Substantia nigra (tissue), 51 donors: ENCODE measurements at places on chromosomes 7 and 10.
A peak's percentile ranks its signal among the peaks of the same experiment; 100 is the strongest.

DNA sequence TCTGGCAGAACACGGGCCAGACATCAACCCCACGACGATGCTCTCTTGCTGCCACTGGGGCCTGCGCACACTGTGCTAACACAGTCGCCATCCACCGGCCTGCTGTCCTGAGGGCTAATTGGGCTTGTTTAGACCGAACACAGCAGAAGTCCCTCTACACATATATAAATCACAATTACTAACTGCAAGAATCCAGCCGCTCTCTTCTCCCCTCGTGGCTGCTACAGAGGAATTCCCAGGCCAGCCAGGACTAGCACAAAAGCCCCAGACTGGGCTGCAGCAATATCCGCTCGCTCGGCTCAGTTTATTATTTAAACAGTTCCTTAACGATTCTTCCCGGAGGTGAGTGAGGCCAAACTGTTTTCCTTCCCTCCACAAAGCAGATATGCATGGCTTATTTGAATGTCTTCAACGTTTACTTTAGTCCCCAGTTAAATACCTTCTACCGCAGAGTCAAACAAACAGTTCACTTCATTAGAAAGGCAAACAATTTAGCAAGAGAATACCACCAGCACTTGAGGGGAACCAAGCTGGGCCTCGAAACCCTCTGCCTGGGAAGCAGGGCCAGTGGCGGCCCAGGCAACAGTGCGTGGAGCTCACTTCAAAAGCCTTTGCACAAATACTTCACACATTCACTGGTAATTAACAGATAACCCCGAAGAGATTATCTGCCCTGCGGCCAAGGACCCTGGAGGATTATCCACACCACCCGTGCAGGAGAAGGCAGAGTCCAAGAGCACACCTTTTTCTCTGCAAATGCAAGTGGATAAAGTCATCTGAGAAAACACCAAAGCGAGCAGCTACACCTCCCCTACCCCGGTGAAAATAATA, 145.3 kb downstream of the GLI3 start:
- DNase-seq = no peak

- DNase-seq = no peak
These were observed 34.1 kb downstream of the ELFN1 start for GRCh38 chr7:1703871-1704810.

DNA sequence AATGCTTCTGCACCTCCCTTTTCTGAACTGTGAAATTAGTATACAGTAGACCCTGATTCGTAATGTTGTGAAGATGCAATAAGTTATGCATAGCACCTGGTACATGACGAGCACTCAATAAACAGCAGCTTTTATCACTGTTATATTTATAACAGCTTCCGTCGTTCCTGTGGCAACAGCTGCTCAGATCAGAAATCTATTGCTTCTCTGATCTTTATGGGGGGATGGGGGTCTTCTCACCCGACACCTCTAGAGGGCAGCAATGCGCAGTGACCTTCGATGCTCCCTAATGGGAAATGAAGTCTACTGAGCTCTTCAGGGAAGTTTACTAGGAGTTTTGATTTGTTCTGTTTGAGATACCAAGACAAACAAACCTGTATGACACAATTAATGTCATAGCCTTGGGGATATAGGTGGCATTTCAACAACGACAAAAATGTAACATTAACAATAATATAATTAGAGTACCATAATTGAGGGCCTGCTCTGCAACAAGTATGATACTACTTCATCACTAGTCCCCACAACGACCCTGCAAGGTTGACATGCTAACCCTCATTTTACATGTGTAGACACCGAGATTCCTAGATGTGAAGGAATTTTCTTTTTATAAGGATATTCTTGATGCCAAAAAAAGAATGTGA, 289.6 kb downstream of the SFMBT2 start:
- peak; percentile 14 for DNase-seq

- no peak for DNase-seq
These were observed 212.0 kb upstream of the IGFBP3 start for GRCh38 chr7:46133072-46133471.

- DNase-seq = no peak
These were observed 21.1 kb downstream of the KLLN start for GRCh38 chr10:87842220-87842641.

DNA sequence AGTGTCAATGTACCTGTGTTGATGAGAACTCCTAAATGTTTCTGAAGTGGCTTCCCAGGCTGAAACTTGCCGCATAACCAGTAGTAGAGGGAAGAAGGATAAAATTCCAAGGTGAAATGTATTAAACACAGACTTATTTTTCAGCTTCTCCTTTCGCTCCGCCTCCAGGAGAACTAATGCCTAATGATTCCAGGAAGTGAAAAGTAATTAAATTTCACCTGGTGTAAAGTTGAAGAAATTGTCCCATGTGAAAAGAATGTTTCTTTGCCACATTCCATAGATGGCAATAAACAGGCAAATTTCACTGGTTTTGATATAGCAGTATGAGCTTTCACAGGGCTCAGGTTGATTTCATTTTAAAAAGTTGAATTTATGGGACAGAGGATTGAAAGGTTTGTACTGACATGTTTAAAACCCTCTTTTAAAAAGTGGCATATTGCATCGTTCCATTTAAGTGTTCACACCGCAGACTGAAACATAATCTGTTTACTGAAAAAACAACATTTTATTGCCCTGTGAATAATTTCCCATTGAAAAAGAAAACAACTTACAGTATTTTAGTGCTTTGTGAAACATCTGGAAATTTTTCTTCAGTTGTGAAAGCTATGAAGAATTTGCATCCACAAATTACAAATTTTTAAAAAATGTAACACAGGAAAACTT, 453.4 kb upstream of the NFE2L3 start:
- DNase-seq = no peak

GRCh38 chr10:63300801-63301200, 165.0 kb downstream of the JMJD1C start:
- DNase-seq = no peak

GRCh38 chr7:31261341-31261740, 79.2 kb downstream of the NEUROD6 start:
- no peak for DNase-seq
